ENCODE measurements at places on chromosomes 2 and 18. TPM values are rescaled to one million over a fixed set of nuclear protein-coding genes. Genes with fewer than 3 reads are reported as not detected.
A peak's percentile ranks its signal among the peaks of the same experiment; 100 is the strongest.

- DNase-seq, result peak; percentile 89
Observed at GRCh38 chr2:61426267-61426897, 44.5 kb downstream of the USP34 start.

- no peak for DNase-seq
Observed at GRCh38 chr2:238220274-238220891, 16.9 kb upstream of the ILKAP start.

GRCh38 chr2:240725671-240726070, 34.0 kb downstream of the AQP12A start:
- DNase-seq, result no peak

GRCh38 chr2:69061525-69061924, 48.5 kb downstream of the ANTXR1 start:
- no peak for DNase-seq

GRCh38 chr2:63023444-63023843, 27.2 kb upstream of the OTX1 start:
- DNase-seq, result peak; percentile 83

GRCh38 chr2:135182190-135182589, 130.1 kb downstream of the RAB3GAP1 start:
- DNase-seq, result peak; percentile 34

GRCh38 chr2:46202453-46202852, 94.8 kb upstream of the EPAS1 start:
- DNase-seq, result no peak

- no peak for DNase-seq
Observed at GRCh38 chr2:167733747-167734146, 513.6 kb downstream of the STK39 start.

DNA sequence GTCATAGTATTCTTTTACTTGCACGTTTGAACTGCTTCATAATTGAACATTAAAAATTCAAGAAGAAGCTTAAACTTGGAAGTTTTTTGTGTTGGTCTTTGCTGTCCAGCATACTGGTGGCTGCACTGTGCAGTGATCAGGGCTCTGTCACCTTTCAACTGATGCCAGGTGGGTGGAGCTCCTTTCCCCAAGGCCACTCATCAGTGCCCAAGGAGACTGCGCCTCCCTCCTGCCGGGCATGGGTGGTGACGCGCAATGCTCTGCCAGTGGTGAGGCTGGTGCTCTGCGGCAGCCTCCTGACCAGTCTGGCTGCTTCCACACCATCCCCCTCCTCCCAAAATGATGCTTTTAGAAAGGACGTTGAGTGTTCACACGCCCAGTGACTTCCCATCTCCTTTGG, 16.0 kb upstream of the LDLRAD4 start:
- no peak for DNase-seq

- DNase-seq, result no peak
Observed at GRCh38 chr2:231152800-231153557, 28.1 kb upstream of the HTR2B start.

DNA sequence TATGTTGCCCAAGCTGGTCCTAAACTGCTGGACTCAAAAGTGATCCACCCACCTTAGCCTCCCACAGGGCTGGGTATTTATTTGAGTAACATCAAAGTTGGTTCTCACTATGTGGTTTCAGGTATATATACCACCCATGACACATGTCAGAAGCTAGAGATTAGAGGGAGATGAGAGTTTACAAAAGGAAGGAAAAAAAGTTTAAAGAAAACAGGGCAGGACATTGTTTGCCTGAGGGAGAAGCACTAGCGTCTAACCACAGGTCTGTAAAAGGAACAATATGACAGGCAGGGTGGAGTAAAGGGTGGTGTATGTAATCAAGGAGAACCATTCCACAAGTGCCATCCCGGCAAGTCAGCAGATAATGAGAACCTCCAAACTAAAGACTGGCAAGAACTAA, 8.5 kb downstream of the CEP76 start:
- no peak for DNase-seq

- peak; percentile 73 for DNase-seq
Observed at GRCh38 chr2:1887915-1888314, 143.6 kb upstream of the PXDN start.

DNA sequence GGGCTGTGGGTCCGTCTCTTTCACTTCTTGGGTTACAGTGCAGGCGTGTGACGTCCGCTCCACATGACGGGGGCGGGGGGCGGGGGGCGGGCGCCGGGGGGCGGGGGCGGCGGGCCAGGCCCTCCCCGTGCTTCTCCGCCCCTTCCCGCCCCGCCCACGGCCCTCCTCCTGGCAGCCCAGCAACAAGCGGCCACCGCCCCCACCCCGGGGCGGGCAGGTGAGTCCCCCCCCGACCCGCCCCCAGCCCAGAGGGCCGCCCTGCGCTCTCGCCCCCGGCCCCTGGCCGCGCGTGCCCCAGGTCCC, 3.6 kb downstream of the ZNF516 start:
- DNase-seq, result peak; percentile 77

DNA sequence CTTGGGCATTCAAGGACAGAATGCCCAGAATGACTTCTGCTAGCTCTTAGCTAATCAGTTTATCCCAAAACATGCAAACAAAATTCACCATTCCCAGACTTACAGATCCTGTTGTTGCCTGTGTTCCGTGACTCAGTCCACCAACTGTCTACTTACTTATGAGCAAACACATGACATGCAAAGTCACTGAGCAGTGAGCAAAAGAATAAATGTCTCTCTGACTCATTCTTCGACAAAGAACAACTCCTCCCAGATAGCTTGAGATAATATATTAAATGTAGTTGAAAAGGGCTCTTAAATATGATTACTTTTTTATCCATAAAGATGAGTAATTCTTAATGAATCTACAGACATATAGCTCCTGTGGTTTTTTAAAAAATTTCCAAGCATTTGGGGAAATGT, 9.0 kb upstream of the CREG2 start:
- DNase-seq, result no peak

GRCh38 chr2:97911922-97912575, 83.7 kb downstream of the TMEM131 start:
- DNase-seq, result no peak

- DNase-seq, result no peak
Observed at GRCh38 chr2:159744363-159744762, 32.1 kb downstream of the MARCHF7 start.

DNA sequence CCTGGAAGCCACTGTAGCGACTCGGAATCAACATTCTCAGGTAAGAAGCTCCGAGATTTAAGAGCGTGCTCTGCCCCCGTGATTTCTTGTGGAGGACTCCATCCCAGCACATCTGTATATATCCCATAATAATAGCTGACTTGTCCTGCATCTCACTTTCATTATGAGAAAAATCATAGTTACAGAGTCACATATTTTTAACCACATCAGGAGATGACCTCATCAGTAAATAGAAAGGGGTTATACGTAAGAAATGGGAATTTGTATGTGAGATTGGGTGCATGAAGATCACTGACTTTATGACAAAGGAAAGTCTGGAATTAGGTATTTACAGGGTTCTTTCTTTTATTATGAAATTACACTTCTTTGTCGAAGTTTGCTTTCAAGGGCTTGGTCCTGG, 16.4 kb upstream of the TMEM18 start:
- no peak for DNase-seq

DNA sequence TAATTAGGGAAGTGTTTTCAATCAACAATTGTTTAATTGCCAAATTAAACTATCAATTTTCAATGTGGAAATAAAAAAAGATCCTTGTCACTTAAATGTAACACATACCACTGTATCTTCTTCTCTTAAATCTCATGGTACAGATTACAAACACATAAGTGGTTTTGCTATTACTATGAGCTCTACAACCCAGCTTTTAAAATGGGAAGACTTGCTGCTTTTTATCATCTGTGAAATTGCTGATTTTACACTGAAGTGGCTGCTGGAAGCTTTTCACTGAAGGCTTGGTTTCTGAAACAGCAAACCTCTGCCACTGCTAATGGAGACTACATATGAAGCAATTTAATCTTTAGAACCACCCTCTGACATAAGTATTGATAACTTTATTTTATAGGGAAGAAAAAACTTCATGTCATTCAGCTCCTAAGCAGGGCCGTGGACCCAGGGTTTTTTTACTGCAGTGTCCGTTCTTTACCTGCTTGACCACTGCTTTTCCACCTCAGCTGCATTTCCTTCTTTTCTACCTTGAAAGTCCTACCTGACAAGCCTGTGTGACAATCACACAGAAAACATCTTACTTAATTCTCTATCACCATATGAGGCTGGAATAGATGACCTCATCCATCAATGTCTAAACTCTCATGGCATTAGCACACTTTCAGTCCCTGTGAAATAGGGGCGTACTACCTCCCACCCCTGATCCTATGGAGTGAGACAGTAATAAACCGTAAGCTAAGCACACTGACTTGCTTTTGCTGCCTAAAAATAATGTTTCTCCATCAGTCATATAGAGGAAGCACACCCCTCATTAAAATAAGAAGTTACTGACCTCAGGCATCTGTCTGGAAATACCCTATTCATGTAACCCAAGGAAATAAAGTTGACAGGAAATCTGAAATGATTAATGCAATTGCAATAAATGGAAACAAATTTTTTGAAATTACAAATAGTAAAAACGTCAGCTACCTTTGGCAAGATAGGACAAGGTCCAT, 19.2 kb upstream of the SLC8A1 start:
- DNase-seq, result no peak

GRCh38 chr18:35049111-35050027, 8.2 kb downstream of the MAPRE2 start:
- DNase-seq, result no peak

DNA sequence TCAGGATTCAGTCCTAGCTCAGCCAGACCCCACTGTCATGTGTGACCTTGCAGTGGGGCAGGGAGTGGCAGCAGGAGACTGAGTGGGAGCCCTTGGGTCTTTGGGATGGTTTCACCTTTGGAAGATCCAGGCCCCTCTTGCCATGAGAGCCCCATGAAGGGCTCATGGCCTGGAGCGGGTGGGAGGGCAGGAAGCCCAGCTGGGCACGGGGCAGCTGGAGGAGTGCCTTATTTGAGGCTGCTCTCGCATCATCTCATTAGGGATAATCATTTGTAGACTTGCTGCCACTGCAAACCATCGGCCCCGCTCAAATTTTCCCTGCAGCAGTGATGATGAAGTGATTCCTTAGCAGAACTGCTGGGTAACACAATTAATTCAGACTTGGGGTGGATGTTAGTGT, 73.9 kb downstream of the TGOLN2 start:
- no peak for DNase-seq

- no peak for DNase-seq
Observed at GRCh38 chr2:119308793-119309330, 57.8 kb downstream of the C2orf76 start.

DNA sequence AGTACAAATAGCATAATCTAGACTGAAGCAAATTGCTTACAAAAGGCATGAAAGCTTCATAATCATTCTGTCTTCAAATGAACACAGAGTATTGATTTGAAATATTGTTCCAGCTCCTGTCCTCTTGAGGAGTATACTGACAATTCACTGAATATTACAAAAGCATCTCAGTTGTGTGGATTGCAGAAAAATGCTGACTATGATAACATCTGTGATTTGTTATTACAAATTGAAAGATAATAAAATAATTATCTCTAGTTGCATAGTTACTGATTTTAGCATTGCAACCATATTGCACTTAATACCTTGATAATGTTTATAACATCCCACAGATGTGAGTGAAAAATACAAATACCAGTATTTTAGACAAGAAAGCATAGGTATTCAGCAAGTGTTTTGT, 49.2 kb upstream of the FN1 start:
- no peak for DNase-seq

GRCh38 chr2:9310377-9310776, 103.8 kb downstream of the ASAP2 start:
- no peak for DNase-seq

DNA sequence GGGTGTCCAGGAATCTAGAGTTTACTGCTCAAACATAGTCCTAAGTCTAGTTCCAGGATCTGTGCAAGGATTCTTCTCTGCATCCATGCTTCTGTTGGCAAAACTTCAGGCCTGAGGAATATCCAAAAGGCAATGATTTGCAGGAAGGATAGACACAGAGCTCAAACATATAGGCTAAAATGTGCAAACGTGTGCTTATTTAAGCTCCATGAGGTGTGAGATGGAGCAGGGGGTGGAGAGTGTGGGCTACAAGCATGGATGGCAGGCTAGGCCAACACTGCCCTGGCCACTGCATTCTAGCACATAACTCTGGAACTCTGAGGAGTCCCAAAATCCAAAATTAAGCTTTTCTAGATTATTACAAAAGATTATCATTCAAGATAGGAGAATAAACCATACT, 301.1 kb downstream of the PAX3 start:
- DNase-seq, result no peak

- no peak for DNase-seq
Observed at GRCh38 chr18:38747153-38747552, 1181.6 kb upstream of the CELF4 start.

DNA sequence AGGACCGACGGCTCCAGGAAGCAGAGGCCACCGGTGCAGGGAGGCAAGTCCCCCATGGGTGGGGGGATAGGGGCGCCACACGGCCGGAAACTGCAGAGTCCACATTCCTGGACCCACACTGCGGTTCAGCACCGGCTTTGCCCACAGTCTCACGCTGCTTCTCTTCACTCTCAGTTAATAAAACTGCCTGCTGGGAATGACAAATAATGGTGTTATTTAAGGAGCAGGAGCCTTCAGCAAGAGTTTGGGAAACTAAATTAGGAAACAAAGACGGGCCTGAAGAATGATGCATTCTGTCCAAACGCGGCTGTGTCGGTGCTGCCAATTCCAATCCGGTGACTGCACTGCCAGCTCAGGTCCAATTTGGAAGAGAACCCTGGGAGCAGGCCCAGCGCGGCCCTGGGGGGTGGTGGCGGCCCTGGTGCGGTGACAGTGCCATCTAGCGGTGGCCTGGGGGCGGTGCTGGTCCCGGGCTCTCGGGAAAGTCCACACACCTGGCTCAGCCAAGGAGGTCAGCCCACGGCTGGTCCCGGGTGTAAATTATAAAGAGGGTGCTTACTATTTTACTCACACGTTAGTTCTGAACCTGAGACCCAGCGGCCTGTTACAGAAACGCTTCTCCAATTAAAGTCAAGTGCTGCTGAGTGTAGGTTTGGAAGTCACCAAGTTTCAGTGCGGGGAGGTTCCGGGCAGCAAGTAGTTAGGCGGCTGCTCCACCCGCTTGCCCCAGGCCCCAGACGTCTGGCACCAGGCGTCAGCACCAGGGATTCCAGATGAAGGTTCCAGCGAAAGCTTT, 73.1 kb upstream of the PXDN start:
- peak; percentile 81 for DNase-seq

Gene EVX2
- 0.03 TPM for total RNA-seq

Gene VAMP5
- 0.87 TPM for total RNA-seq

Gene KIAA2012
- total RNA-seq, result 0.03 TPM

Gene AMER3
- 0.49 TPM for total RNA-seq

Gene STK36
- total RNA-seq, result 26.3 TPM

Gene CPO
- total RNA-seq, result not detected

Gene ADCYAP1
- not detected for total RNA-seq

Gene BCL2L11
- 22.5 TPM for total RNA-seq

Gene POMC
- 12.3 TPM for total RNA-seq
